ENCODE measurements at places on chromosomes 13 and 19.

- DNase-seq = no peak
Observed at GRCh38 chr13:50348371-50348770, 333.1 kb downstream of the KCNRG start.

DNA sequence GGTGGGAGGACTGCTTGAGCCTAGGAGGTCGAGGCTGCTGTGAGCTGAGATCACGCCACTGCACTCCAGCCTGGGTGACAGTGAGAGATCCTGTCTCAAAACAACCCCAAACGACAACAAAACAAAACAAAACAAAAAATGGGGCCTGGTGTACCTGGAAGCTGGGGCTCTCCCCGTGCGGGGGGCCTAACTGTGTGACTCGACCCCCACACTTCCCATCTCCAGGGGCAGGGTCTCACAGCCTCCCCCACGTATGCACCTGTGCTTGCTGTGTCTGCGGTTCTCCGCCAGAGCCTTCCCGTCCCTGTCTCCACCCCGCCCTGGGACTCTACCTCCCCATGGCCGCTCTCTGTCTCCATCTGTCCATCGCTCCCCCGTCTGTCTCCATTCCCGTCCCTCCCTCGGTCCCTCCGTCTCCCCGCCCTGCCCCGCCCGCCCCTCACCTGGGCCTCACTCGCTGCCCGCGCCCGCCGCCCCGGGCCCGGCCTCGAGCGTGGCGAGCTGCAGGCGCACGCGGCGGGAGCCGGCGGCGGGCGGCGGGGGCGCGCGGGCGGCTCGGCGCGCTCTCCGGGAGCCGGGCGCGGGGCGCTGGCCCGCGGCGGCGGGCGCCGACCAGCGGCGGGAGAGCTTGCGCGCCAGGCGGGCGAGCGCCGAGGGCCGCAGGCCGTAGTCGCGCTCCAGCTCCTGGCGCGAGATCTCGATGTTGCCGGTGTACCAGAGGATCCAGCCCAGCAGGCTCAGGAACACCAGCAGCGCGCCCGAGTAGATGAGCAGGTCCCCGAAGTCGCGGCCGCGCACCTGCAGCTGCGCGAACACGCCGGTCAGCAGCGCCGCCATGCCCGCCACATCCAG is 587 bp downstream of the TMEM238 start:
- DNase-seq = no peak

GRCh38 chr19:12899891-12900518 is 9.0 kb downstream of the GCDH start:
- DNase-seq = no peak

GRCh38 chr19:2016041-2016807 is 710 bp upstream of the BTBD2 start:
- no peak for DNase-seq

GRCh38 chr19:34155686-34156085 is 16.6 kb upstream of the LSM14A start:
- DNase-seq = no peak

DNA sequence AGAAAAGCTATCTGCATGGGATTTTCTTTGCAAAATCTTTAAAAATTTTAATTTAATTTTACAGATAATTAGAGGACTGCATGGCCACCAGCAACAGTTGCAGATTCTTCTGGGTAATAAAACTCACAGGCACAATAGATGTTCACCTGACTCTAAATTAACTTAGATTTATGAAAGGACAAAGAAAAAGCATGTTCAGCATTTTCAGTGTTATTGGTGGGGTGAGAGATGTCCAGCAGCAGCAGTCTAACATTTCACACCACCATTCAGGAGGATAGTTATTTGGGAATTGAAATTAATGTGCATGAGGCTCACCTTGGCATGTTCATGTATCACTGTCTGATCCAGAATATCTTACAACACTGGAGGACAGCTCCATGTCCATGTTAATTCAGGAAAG is 74.0 kb downstream of the SCGB2B2 start:
- no peak for DNase-seq

- no peak for DNase-seq
Observed at GRCh38 chr19:4365341-4365740, 22.0 kb downstream of the MPND start.

DNA sequence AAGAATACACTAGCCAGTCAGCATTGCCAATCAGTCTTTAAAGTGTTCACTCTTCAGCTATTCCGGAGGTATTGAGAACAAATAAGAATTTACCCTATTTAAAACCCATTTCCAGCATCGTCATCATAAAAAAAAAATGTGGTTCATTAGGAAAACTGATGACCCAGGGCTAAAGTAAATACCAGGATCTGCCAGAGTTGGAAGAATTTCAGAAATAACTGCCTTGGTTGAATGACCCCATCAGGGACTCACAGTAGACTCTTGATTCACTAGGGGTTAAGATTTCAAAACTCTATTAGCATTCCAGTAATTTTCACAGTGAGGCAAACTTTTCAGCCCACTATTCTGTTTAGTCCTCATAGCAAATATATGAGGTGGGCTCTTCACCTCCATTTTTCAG is 377.0 kb downstream of the ITGBL1 start:
- DNase-seq = no peak

- DNase-seq = no peak
Observed at GRCh38 chr13:97310809-97311436, 88.8 kb downstream of the MBNL2 start.

DNA sequence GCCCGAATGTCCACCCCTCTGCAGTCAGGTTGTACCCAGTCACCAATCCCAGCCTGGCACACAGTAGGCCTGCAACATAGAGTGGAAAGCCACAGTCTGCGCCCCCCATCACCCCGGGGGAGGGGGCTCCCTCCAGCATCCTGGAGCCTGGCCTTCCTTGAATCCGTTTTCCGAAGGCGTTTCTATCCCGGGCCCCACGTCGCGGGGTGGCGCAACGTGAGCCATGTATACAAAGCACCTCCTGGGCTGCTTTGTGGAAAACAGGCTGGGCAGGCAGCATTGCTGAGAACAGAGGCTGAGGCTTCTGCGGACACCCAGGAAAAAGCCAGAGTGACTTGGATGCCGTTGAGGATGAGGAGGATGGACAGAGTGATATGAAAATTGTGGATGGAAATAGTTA is 103.3 kb upstream of the USP29 start:
- DNase-seq = peak; percentile 82

DNA sequence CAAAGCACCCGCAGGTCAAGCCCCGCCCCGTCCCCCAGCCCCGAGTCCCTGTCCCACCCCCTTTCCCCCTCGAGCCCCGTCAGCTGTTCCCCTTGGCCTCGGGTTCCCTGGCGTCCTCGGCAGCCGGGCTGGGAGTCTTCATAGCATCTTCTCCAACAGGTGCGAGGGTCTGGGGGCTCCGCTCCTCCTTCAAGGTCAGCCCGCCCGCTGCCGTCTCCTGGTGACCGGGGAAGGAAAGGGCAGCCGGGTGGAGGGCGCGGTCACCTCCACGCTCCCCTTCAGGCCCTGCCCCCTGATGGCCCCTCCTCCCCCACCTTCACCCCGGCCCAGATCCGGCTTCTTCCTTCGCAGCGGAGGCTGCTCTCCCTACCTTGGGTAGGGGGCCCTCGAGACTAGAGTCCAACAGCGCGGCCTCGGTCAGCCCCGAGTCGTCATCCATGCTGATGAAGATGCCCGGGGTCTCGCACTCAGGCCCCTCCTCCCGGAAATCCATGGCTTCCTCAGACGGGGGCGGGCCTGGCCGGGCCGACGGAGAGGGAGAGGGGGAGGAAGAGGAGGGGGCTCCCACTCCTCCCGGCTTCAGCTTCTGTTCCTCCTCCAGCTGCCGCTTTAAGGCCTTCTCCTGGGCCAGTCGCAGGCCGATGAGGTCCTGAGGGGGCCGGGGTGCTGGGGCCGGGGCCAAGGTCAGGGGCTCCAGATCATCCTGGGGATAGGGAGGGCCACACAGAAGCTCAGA is 541 bp upstream of the RSPH6A start:
- DNase-seq = no peak

- no peak for DNase-seq
Observed at GRCh38 chr19:18741124-18742121, 49.7 kb downstream of the COMP start.

GRCh38 chr19:5578097-5578846 is 10.5 kb upstream of the TINCR start:
- no peak for DNase-seq

DNA sequence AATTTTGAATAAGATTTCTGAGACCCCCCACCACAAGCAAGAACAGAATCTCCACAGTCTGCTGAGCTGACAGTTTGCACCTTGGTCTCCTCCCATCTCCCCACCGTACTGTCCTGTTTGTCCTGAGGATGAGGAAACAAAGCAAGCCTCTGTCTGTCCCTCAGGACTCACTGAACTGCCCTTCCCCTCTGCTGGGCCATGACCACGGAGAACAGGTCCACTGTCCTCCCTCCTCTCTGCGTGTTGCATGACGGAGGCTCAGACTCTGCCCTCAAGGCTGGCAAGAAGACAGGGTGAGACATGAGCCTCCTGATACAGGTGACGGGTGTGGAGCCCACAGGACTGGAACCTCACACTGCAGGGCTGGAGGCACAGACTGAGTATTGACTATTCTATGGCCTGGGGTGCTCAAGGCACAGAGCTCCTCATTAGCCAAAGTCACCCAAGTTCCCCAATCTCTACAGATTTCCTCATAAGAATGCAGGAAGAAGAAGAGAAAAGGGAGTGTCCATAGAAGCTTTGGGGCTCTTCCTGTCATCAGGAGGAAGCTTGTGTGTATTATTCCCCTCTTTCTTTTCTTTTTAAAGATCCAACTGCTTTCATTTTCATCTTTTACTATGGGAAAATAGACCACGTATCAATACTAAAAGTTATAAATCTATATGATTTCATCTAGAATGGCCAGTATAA is 22.4 kb upstream of the RGCC start:
- DNase-seq = no peak

Data from mesenteric fat pad (tissue), 1 donor.